ENCODE measurements at places on chromosomes 12 and 14.

GRCh38 chr12:94831081-94831751 lies 172.3 kb downstream of the NDUFA12 start:
- no peak for DNase-seq

DNA sequence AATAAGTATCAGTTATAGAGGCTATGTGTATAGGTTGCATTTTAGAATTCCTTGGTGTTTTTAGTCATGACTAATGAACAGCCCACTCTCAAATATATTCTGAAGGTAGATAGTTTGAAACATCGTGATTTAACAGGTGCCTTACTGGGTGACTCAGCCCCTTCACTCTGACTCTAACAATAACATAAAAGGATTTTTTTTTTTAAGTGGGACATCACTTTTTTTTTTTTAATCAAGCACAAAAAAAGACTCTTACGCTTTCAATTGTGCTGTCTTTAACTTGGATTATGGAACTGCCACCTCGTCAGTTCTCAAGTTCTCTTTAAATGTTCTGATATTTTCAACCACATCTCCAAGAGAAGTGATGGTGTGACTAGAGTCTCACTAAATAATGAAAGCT lies 46.6 kb downstream of the PPFIA2 start:
- DNase-seq = no peak

DNA sequence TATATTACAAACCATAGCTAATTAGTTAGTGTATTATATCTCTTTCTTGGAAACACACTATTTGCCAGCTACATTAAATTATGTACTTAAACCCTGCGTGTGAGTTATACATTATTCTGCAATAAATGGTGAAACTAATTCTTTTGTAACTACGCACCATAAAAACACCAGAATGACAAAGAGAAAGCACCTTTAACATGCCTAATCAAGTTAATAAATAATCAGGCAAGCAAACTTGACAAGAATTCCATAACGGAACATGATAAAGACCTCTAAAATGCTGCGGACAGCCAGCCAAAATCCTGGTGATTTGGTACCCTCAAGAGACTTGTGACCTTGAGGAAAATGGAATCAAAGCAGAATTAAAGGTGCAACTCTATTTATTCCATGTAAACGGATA lies 375.3 kb upstream of the KITLG start:
- no peak for DNase-seq

DNA sequence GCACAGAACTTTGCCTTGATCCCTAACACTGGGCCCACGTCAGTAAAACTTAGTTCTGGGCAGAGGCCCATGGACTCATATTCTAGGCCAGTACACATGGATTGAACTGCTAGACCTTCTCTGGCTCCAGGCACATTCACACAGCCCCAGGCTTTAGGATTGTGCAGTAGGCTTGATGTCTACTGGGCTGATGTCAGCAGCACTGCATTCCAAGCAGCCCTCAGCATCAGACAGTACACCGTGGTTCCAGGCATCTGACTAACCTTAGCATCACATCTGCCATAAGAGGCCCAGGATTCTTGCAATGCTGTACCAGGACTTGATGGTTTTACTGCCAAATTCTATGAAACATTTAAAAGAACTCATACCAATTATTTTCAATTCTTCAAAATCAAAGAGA lies 301.9 kb downstream of the CCER1 start:
- no peak for DNase-seq

DNA sequence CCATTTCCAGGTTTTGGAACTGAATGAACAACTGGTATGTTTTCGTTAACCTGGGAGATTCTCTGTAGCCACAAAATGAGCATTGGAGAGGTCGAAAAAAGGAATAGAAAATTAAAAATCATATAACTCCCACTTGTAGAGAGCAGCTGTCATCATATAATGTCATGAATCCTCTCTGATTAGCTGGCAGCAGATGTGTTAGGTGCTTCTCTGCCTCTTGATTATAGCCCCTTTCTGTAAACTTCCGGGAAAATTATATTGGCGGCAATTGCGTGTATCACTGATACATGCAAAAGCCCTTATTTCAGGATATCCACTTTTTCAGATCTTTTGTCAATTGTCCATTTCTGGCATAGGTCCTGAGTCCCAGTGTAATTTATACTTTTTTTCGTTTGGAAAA lies 31.7 kb downstream of the FGD4 start:
- no peak for DNase-seq

DNA sequence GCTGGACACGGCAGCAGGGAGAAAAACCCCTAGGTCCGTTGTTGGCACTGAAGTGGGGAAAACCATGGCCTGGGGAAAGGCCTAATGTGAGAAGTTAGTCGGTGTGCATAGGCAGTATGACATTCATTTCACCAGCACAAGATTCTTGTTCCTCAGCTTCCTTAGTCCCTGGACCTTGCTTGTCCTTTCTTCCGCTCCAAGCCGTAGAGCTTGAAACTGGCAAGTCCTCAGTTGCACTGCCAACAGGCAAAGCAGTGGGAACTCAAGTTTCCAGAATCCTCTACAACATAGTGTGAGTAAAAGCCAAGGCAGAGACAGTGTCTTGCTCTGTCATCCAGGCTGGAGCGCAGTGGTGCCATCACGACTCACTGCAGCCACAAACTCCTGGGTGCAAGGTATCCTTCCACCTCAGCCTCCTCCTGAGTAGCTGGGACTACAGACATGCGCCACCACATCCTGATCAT lies 138.5 kb upstream of the AMIGO2 start:
- DNase-seq = no peak

GRCh38 chr12:100824476-100824875 lies 29.9 kb downstream of the ANO4 start:
- no peak for DNase-seq

DNA sequence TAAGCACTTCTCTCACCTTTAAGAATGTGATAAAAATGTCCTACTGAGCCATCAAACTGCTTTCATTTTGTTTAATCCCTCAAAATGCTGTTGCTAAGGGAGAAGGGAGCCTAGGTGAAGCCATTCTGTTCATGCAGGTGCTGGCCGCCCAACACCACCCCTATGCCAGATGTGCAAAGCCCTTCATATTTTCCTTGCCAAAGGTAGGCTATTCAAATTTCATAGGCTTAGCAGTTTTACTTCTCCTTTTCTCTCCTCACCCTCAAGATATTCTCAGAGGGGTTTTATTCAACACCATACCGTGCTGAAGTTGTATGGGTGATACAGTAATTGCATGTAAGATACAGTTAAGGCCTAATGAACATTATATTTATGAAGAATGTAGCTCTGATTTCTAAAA lies 461.7 kb downstream of the GXYLT1 start:
- no peak for DNase-seq

DNA sequence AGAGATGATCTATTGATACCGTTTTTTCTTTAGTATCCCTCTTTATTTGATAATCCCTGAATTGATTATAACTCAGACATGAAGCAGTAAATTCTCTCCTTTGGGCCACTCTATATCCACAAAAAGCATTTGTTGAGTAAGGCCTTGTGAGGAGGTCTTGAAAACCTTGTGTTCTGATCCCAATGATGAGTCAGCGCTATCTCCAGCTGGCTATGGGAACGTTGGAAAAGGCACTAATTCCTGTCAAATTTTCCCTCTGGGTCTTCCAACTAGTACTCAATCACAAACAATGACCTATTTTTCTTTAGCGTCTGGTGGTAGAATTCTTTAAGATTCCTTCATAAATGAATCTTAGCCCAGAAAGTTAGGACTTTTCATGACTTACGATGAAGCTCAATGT lies 168.4 kb upstream of the LRIG3 start:
- no peak for DNase-seq

- no peak for DNase-seq
Observed at GRCh38 chr12:78795934-78796445, 68.6 kb upstream of the SYT1 start.

GRCh38 chr12:45235087-45236025 lies 19.5 kb downstream of the ANO6 start:
- no peak for DNase-seq

DNA sequence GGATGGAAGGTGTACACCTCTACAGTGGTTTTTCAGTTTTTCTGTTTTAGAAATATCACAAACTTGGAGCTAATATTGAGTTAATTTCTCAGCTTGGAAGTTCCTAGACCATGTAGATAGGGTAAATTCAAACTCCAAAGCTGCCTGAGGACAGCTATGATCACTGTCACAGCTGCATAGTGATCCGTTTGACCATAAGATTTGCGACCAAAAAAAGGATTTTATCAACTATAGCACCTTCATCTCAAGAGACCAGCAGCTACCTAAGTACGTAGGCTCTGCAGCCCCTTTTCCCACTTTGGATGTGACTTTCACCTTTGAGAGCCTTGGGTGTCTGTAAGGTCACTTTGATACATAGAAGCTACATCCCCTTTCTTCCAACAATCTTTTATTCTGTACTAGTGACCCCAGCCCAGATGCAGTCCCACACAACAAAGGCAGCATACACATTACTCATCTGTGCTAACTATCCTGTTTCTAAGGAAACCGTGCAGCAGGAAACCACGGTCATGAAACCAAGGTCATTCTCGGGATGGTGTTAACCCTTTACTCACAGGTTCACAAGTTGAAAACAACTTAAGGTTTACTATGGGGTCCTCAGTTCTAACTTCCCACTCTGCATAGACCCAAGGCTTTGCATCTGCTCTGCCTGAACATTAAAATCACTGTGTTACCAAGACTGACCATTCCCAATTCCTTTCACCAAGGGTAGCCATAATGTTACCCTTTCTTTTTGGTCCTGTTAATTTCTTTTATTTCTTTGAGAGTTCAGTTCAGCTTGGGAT lies 75.4 kb downstream of the IFT81 start:
- peak; percentile 29 for DNase-seq

DNA sequence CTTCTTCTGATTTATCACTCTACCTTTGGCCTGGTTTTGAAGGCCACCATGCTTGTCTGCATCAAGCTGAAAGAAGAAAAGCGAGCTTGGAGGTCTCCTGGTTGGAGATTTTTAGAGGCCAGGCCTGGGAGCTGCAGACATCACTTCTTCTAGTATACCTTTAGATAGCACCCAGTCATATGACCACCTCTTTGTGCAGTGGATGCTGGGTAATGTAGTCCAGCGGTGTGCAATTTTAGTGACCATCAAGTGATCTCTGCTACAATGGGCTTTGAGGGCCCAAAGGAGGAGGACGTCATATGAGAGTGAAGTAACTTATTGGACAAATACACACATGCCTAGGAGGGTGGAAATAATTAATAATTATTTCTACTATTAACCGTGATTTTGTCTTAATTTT lies 15.2 kb upstream of the WNT5B start:
- no peak for DNase-seq

DNA sequence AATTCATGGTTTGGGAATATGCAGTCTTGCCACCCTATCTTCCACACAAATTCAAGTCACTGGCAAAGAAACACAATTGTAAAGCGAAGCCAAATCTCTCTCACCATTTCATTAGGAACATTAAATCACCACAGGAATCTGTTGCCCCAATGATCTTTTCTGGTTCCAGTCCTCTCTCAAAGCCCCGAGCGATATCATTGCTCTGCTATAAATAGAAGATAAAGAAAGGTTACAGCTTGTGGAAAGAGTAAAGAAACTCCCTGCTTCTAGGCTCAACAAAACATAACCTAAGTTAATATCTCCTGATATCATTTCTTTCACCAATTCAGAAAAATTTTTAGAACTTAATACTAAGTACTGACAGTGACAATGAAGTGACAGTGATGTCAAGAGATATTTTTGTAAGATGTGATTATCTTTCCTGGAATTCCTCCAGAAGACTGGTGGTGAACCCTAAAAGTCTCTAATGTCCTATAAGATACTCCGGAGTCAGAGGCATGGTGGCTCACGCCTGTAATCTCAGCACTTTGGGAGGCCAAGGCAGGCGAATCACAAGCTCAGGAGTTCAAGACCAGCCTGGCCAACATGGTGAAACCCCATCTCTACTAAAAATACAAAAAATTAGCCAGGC lies 33.8 kb downstream of the CBX5 start:
- no peak for DNase-seq

DNA sequence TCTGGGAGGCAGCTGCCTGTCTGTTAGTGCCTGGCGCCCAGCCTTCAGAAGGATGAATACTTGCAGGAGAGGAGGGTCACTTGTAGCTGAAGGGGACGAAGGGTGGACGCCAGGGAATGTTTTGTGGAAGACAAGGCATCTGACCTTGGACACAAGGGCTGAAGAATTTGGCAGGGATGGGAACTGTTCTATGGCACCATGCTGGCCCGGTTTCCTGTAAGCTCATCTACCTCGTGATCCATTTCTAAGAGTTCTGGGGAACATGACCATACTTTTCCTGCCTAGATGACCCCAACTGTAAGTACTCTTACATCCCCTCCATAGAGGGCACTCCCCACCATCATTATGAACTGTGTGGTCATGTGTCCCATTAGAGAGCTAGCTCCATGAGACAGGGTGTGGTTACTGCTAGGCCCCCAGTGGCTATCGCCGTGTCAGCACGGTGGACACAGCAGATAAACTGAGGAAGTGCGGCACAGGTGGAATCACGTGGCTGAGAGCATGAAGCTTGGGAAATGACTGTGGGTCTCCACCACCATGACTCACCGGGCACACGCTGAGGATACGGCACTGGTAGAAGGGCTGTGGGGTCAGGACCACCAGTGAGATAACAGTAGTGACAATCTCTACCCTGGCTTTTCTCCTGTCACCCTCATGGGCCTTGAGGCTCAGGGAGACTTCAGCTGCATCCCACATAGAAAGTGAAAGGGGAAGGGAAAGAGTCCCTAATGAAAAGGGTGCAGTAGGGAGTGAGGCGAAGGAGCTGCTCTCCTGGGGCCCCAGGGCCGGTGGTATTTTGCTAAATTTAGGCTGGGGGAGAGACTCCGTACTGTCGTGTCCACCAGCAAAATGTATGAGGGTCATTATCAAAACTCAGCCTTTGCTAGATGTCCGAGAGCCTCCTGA lies 252.6 kb downstream of the FOXN3 start:
- DNase-seq = no peak

DNA sequence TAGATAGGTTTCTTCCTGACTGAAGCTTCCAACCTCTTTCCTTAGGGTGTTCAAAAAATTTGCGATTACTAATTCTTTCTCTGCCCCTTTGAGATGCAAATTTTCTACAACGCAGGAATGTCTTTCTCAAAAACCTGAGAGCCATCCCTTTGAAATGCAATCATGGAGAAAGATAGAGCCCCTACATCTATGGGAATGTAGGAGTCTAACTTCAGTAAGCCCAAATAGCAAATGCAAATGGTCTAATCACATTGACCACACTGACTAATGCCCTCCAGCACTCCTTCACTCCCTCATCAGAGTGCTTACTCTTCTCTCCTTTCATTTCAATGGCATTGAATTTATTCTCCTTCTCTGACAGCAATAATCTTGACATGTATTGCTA lies 107.1 kb downstream of the SLC6A15 start:
- DNase-seq = no peak

GRCh38 chr12:108629151-108629550 lies 4.5 kb downstream of the SELPLG start:
- no peak for DNase-seq

DNA sequence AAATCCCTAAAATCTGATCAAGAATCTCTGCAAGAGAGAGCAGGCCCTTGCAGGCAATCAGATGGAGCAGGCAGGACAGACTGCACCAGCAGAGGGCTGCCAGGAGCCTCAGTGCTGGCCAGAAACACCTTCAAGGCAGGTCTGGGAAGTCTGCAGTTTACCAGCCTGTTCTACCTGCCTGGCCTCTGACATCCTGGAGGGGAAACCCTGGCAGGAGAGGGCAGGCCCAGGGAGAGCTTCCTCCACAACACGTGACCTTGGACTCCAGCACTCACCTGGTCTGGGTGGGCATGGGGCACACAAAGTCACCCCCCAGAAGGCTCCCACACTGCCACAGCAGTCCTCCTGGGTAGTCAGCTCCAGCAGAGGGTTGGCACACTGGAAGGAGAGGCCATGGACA lies 56.0 kb downstream of the ISCA2 start:
- no peak for DNase-seq

Data from right kidney (tissue), 9 donors.